K562 (cell line): ENCODE measurements at places on chromosomes 3 and 15. TPM values are rescaled to one million over a fixed set of nuclear protein-coding genes. Genes with fewer than 3 reads are reported as not detected.

DNA sequence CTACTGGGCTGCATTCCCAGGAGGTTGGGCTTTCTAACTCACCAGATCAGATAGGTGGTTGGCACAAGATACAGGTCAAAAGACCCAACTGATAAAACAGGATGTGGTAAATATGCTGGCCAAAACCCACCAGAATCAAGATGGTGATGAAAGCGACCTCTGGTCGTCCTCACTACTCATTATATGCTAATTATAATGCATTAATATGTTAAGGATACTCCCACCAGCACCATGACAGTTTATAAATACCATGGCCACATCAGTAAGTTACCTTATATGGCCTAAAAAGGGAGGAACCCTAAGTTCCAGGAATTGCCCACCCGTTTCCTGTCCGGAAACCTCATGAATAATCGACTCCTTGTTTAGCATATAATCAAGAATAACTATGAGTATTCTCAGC is 31.6 kb downstream of the CFAP44 start:
- no peak for DNase-seq

DNA sequence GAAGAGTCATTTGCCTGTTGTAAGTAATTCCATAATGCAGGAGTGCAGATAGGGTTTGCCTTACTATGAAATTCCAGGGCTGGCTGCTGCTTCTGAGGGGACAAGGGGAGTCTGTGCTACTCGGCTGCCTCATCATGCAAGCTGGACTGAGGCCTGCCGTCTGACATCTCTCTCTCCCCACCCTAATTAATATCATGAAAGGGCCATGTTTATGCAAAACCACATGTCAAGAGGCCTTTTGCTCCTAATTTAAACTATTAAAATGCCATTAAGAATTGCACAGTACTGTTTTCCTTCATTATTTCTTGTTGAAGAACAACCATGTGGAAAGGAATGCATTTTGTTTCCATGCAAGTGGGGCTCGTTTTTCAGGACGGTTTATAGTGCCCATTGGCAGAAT is 26.3 kb downstream of the CHST2 start:
- DNase-seq: no peak

CYP1A2 gene
- not detected in 2 replicates for total RNA-seq

CEMIP gene
- total RNA-seq: 0.33 and 0.36 TPM in 2 replicates

- DNase-seq: peak; percentile 43
Measured at GRCh38 chr3:57060089-57060821, at the start of gene SPATA12. Gene SPATA12, plus strand, starts transcription at chr3:57060664. Its CDS starts 13,031 bp downstream, at chr3:57073695.

- peak; percentile 84 for DNase-seq
Measured at GRCh38 chr15:97875513-97876280, 84.8 kb upstream of the ARRDC4 start.

DNA sequence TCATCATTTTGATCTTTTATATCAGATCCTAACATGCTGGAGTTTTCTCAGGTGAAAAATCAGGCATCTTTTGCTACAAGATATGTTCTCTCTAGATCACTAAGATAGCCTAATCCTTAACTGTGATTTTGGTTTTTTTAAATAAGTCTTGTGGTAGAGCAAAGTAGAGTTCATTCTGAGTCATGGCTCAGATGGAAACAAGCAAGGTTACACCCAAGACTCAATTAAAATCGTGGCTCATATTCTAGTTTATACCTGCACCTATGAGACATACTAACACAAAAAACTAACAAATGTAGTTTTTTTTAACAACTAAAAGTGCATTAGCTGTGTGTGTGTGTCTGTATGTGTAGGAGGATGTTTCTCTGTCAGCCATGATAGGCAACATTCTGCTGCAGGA is 428.2 kb downstream of the NLGN1 start:
- no peak for DNase-seq

- DNase-seq: no peak
Measured at GRCh38 chr3:117200962-117201361, 491.4 kb downstream of the TUSC7 start.

DNA sequence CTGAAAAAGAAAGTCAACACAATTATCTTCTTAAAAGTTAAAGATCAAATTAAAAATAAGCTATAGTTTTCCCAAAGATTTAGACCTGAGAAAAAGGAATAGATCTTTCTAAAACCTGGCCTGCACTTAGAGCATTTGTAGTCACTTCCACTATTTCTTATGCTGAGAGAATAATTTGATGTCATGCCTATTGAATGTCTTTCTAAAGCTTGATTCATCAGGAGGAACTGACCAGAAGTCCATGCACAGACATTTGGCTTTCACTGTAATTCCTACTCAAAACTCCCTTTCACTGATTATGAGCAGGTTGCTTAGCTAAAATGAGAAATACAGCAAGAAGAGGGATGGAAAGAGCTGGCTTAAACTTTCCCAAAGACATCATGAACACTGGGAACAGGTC is 4.3 kb downstream of the GREM1 start:
- DNase-seq: no peak

- DNase-seq: no peak
Measured at GRCh38 chr3:31284776-31285175, 247.9 kb upstream of the STT3B start.

CSPG5 gene
- total RNA-seq: 2.9 and 3.3 TPM in 2 replicates

DNA sequence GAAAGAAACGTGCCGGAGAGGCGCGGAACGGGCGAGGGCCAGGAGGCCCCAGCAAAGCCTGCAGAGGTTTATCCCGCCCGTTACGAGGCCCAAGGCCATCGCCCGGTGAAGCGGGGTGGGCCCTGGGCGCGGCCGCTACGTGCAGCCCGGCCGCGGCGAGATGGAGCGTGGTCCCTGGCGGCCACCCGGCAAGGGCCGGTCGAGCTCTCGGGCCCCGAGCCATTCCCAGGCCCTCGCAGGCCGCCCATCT is 1.1 kb downstream of the PKM start:
- DNase-seq: no peak

DNA sequence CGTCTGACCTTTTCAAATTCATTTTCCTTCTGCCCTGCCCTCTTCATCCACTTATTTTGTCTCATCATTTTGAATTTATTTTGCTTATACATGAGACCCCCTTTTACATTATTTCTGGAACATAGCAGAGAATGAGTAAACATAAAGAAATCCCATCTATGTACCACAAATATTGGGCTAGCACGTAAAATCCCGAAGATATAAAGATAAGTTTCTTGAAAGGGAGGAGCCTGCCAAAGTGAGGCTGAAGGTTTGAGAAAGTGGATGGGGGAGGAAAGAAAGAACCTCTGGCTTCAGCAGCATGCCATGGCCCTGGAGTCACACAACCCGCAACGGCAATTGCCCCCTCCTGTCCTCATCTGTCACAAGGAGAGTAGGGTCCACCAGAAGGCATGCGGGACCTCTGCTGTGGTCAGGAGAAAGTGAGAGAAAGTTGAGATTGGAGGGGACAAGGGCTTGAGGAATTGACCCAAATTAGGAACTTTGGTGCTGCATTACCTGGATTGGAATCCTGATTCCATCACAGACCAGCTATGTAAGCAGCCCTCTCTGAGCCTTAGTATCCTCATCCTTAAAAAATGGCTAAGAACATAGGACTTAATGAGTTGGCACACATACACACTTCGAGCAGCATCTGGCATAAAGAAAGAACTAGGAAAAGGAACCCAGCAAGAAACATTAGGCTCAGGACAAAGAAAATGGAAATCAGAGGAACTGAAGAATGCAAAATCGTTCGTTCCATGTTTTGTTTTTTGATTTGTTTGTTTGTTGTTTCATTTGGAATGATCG is 53.7 kb upstream of the GYG1 start:
- no peak for DNase-seq

SIDT1 gene
- 0.18 TPM in 1 of 2 replicates, not detected in the other for total RNA-seq

GRCh38 chr15:58632789-58633188 is 116.7 kb downstream of the ADAM10 start:
- DNase-seq: no peak

ACKR2 gene
- 0.69 and 0.85 TPM in 2 replicates for total RNA-seq

WDR93 gene
- not detected in 2 replicates for total RNA-seq

CCDC13 gene
- total RNA-seq: 0.24 and 0.49 TPM in 2 replicates

DNA sequence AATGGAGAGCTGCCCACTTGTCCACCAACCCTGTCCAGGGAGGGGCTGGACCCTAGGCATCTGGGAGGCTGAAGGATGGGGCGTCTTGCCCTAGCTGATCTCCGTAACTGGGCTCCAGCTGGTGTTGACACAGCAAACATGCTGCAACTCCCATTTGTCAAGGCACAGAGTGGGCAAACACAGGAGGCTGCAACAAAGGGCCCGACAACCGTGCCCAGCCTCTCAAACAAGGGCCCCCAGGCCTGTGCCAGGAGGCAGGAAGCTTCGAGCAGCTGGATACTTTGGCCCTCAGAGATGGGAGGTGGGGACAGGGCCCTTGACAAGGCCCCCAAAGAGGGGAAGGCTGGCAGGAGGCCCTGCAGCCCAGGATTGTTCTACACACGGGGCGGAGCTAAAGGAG is 64.2 kb upstream of the TMEM115 start:
- DNase-seq: no peak

ARPP21 gene
- not detected in 2 replicates for total RNA-seq

HTR3C gene
- not detected in 2 replicates for total RNA-seq

DNA sequence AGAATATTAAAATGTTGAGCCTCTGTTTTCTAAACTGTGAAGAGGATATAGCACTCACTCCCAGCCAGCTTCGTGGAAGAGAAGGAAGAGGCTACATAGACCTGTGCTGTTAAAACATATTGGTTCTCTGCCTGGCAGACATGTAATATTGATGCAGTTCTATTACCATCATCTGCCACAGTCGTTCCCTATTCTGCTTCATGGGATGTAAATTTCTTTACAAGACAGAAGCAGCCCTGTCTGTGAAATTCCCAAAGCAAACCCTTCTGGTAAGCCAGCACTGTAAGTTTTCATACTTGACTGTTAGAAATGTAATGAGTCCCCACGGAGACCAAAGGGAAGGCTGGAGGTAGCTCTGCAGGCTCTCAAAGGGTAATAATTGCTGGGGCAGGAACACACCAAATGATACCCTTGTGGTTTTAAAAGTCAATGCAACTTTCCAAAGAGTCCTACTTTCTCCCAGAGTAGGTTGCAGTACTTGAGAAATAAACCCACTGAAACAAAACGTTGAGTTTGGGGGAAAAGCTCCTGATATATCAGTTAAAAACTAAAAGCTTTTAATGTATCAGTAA is 129.9 kb upstream of the HES1 start:
- DNase-seq: no peak

DNA sequence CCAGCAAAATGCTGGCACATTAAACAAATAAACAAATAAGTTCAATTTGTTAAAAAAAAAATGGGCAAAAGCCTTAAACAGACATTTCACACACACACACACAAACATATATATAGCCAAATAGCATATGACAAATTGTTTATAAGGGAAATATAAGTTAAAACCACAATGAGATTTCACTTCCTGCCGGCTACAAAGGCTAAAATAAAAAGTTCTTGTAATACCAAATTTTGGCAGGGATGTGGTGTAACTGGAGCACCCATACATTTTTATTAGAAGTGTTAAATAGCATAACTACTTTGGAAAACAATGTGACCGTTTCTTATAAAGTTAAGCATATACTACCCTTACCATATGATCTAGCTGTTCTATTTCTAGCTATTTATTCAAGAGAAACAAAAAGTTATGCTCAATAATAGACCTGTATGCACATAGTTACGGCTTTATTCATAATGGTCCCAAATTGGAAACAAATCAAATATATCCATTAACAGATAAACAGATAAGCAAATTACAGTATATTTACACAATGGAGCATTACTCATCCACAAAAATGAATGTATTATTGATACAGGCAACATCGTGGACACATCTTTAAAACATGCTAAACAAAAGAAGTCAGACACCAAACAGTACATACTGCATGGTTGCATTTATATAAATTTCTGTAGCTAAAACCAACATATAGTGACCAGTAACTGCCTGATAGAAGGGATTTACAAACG is 93.9 kb downstream of the EOMES start:
- DNase-seq: no peak

GRCh38 chr3:124142389-124142970 is 150.6 kb upstream of the ROPN1 start:
- DNase-seq: no peak

DNA sequence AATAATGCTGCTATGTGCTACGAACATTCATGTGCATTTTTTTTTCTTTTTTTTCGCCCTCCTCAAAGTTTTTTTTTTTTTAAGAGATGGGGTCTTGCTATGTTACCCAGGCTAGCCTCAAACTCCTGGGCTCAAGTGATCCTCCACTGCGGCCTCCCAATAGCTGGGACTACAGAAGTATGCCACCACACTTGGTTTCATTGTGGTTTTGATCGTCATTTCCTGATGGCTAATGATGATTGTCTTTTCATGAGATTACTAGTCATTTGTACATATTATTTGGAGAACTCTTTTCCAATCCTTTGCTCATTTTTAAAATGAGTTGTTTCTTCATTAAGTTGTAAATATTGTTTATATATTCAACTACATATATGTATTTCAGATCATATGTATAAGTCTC is 48.8 kb downstream of the FBXO22 start:
- no peak for DNase-seq

ATG7 gene
- total RNA-seq: 31.3 and 34.1 TPM in 2 replicates

RPN1 gene
- 145 and 157 TPM in 2 replicates for total RNA-seq

- DNase-seq: no peak
Measured at GRCh38 chr15:101078669-101079323, 159.6 kb downstream of the LRRK1 start.

- no peak for DNase-seq
Measured at GRCh38 chr3:59234884-59235633, 185.2 kb upstream of the CFAP20DC start.

TBCCD1 gene
- total RNA-seq: 18.4 and 20.9 TPM in 2 replicates

DNA sequence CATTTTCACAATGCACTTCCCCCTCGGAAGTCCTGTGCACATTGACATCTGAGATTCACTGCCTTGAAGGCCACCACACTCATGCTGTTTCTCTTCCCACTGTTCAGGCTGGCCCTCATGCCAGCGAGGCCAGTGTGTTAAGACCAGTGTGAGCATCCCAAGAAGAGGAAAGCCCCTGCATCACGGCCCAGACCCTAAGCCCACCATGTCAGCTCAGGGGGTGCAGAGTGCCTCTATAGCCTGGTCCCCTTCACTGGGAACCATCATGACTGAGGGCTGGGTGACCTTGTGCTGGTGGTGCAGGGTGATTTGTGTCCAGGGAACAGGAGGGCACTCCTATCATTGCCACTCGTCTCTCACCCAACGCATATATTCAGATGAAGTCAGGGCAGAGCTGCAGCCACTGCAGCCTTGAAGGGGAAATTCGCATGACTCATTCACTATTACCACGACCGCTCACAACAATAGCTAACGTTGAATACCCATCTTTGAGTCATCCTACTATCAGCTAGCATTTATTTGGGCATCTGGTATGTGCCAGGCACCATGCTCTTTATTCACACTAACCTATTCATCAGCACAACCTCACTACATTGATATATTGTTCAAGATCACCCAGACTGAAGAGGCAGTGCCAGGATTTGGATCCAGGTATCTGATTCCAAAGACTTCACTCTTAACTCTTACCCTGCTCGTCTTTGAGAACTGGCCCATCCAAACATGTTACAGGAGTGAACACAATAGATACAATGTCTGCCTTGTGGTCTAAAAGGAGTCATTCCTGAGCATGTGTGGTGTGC is 58.8 kb upstream of the SLC6A11 start:
- no peak for DNase-seq

GOLGA8S gene
- not detected in 2 replicates for total RNA-seq

DNA sequence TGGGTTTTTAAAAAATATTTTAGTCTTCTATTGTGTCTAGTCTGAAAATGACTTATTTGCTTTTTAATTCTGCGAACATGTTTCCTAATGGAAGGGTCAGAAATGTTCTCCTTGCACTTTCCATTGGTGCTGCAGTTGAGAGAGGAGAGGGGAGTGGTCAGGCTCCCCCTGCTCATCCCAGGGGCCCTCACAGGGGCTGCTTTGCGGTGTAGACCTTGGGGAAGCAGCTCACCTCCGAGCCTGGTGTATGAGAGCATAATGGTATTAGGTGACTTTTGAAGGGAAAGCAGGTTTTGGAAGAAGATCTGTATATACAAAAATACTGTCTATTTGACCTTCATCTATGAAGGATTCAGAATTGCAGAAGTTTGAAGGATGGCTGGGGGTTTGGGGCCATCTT is 28.3 kb downstream of the APBA2 start:
- DNase-seq: no peak
